ENCODE measurements at places on chromosomes 4 and X.

DNA sequence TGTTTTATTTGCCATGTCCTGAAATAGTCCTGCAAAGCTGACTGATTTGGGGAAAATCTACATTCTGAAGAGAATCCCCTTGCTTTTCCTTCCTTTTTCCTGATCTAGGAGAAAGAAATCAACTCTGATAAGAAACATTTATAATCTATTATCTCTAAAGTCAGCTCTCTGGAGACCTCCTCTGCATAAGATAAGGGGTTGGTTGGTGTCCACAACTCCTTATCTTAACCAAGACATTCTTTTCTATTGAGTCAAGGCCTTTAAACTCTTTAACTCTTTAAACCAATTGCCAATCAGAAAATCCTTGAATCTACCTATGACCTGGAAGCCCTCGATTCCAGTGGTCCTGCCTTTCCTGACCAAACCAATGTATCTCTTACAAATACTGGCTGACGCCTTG lies 373.6 kb upstream of the RASGEF1B start:
- no peak for DNase-seq

DNA sequence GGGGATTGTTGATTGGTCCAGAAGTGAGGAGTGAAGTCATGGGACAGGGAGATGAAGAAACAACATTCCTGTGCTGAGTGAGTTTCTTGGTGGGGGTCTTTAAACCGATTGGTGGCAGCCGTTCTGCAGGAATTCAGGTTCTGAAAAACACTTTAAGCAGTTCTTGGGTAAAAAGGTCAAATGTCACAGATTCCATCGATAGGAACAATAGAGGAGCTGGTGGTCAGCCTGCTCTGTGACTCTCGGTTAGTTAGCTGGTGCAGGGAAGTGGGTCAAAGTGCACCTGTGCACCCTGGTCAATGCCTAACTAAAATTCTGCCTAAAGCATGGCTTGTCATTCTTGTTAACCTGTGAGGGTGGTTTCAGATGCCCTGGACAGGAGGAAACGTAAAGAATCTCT lies 34.6 kb upstream of the MGST2 start:
- DNase-seq = no peak

GRCh38 chrX:56798339-56798711 lies 69.3 kb downstream of the NBDY start:
- DNase-seq = no peak

- no peak for DNase-seq
Observed at GRCh38 chr4:174107746-174108354, 175.6 kb downstream of the FBXO8 start.

DNA sequence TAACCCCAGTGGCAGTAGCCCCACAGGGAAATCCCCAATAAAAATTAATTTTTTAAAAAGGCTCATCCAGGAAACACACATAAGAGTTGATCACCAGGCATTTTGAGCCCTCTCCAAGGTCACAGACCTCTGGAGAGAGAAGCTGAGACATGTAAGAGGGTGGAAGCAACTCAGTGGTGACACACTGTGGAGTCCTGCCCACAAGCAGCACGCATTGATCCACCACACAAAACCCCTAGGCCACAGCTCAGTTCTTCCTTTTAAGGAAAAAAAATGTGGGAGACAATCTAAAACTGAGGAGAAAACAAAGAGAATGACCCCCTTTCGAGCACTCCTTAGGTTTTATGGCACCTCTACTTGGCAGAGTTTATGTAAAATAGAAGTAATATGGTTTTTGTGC lies 71.7 kb upstream of the S100G start:
- DNase-seq = no peak

DNA sequence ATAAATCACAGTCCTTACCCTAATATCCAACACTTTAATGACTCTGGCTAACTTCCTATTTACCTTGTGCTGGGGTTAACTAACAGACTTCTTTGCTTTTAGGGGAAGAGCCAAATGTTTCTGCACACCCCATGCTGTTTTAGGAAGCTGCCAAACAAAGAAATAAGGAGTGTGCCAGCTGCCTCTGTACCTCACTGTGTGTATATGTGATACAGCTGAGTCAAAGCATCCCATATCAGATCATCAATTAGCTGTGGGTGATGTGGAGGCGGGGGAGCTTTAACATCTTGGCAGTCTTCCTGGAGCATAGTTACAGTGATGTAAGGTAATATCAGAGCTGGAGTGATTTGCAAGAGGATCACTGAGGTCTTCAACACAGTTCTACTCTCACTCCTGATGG lies 95.4 kb downstream of the COL25A1 start:
- no peak for DNase-seq

DNA sequence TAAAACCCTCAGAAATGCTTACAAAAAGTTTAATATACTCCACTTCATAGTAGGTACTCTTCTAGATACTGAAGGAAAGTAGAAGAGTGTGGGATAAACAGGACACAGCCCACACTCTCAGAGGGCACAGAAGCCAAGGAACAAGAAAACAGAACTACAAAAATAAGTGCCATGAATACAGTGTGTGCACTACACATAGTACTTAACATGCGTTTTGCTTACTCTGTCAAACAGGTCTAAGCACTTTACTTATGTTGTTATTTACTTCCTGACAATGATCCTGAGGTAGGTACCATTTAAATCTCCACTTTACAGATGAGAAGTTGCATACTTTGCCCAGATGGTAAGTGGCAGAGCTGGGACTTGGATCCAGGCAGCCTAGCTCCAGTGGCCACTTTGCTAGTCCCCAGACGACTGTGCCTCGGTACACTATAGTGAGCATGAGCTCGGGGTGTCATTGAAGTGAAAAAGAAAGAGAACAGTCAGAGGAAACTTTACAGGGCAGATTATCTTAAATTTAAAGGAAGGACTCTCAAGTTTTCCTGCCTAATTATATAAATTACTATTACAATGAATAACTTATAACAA lies 120.3 kb downstream of the BANK1 start:
- DNase-seq = no peak

- DNase-seq = no peak
Observed at GRCh38 chr4:122665161-122665929, 44.5 kb upstream of the IL21 start.

- no peak for DNase-seq
Observed at GRCh38 chr4:10109995-10110670, 6.5 kb downstream of the WDR1 start.

Data from activated naive CD4-positive, alpha-beta T cell treated with anti-CD3 and anti-CD28 coated beads for 36 hours (primary cell).